ENCODE measurements at places on chromosomes 6 and 20.

DNA sequence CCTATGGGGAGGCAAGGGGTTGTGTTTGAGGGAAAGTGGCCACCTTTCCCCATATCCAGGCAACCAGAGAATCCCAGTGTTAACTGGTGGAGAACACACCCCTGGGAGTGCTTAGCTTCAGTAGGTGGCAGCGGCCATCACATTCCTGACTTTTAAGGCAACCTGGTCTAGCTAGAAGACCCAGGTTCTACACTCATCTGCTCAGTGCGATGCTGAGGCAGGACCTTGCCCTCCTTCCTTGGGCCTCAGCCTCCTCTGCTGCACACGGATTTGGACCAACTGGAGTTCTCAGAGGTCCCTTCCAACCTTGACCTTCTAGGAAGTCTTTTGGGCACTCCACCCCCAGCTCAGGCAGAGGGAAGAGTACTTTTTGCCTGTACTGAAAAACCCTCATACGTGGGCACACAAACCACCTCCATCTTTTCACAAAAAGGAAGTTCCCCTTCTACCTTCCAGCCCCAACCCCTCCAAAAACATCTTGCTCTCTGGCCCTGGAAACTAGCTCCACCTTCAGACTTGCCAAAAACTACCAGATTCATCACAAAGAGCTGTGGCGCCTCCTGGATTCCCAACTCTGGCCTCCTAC lies 2.9 kb downstream of the CCND3 start:
- DNase-seq: no peak

DNA sequence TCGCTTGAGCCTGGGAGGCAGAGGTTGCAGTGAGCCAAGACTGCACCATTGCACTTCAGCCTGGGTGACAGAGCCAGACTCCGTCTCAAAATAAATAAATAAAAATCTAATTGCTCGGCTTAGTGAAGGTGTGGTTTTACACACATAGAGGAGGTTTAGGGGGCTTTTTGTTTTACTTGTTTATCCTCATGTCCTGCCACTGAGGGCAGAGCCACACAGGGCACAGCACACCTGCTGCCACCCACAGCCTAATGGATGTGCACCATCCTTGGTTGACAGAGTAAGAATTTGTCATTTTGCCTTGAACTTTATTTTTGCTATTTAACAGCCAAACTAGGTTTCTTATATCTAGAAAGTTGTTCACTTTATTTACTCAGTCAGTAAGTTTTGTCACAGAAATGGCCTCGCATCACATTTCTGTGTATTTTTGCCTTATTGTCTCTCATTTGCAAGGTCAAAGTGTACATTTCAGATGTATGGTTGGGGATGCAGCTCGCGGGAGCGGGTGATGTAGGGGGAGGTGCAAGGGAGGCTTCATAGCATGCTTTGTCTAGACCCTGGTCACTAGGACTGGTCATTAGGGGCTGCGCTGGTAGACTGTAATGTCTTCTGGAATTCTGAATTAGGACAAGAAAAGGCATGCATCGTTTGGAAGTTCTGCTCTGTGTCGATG lies 67.8 kb upstream of the NAA20 start:
- no peak for DNase-seq

DNA sequence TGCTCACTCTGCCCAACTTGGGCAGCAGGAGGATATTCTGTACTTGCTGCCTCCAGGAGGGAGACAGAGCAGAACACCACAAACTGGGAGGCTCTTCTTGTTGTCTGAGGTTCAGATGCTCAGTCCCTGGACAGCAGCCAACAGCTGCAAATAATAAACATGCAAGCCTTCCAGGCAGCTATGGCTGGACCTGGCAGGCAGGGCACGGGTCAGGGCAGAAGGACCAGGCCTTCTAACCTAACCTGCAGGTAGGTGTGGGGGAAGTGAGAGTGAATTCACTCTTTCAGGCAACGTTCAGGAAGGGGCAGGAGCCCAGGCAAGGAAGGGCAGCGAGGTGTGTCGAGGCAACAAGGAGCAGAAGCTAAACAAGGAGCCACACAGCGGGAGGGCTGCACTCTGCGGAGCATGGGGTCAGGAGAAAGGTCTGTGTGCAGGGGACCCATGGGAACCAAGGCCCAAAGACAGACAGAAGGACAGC lies 31.5 kb downstream of the NINL start:
- no peak for DNase-seq

GRCh38 chr20:9200196-9200595 lies 131.3 kb downstream of the PLCB4 start:
- no peak for DNase-seq

- DNase-seq: no peak
Observed at GRCh38 chr6:99613409-99613704, 6.7 kb downstream of the PRDM13 start.

GRCh38 chr6:134795691-134796090 lies 154.2 kb downstream of the ALDH8A1 start:
- no peak for DNase-seq

- no peak for DNase-seq
Observed at GRCh38 chr6:101429270-101429669, 35.8 kb downstream of the GRIK2 start.

DNA sequence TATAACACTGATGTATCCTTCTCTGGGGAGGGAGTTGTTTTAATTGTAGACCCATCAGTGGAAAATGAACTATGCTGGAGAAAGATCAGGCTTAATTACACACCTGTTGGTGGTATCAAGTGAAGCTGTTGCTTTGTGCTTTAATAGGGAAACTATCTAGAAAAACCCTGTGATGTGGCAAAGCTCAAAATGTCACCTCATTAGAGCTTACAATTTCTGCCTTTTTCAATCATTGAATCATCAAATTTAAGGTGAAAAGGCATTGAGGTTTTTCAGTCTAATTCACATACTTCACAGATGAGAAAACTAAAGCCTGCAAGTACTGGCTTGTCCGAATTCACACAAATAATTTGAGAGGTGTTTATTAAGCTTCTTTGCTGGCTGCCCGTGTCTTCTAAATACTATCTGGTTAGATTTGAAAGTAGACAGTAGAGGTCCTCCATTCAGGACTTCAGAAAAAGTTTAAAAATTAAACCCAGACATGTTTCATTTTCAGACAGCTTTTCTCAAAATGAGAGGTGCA lies 143.3 kb upstream of the MAP3K7 start:
- no peak for DNase-seq

DNA sequence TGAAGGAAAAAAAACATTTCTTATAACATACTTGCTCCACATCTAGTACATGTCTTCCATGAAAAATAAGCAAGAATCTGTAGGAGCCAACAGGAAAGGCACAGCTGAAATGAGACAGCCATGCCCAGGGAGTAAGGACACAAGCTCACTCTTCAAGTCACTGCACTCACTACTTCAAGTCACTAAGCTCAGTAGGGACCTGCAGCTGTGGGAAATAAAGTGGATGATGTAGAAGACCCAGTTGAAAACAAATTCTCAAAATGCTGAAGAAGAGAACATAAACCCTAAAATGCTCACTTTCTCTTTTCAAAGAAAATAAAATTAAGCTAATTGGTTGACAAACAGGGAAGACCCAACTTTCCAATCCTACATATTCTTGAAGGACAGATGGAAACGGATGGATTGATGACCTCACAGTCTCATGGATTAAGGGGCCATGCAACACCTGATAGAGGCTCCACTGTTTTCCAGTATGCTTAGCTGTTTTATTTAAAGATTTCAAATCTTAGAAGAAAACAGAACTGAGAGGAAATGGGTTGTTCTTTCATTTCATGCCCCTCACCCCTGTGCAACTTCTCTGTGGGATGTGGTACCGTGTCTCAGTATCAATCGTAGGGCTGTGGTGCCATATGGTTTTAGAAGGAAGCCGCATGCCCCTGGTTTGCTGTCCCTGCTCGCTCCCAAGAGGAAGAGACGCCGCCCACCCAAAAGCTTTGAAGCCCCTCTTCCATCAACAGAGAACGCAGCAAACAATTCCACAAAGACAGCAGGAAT lies 133.3 kb downstream of the WDR27 start:
- DNase-seq: no peak

DNA sequence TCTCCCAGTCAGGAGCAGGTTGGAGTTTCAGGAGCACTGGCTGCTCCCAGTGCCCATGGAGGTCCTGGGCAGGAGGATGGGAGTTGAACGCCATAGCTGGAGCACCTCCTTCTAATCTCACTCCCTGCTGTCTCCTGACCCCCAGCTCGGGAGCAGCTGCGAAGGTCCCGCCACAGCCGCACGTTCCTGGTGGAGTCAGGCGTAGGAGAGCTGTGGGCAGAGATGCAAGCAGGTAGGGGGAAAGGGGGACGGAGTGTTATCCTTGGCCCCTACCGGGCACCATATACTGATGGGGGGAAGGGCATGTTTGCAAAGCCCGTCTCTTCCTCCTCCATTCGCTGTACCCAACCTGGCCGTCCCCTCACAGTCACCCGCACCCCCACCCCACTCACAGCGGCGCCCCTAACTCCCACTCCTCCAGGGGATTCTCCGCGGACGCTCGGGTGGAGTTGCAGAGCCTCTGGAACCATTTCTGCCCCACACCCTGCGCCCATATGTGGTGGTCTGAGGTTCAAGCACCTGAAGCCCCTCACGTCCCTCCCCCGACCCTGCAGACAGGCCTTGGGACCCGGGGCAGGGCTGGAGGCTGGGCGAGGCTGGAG lies 16.7 kb downstream of the HSPA12B start:
- no peak for DNase-seq

- DNase-seq: no peak
Observed at GRCh38 chr6:108159981-108160380, 5.8 kb upstream of the NR2E1 start.

GRCh38 chr20:24643731-24644626 lies 174.6 kb downstream of the SYNDIG1 start:
- no peak for DNase-seq

GRCh38 chr6:159157431-159157830 lies 11.8 kb upstream of the FNDC1 start:
- no peak for DNase-seq

DNA sequence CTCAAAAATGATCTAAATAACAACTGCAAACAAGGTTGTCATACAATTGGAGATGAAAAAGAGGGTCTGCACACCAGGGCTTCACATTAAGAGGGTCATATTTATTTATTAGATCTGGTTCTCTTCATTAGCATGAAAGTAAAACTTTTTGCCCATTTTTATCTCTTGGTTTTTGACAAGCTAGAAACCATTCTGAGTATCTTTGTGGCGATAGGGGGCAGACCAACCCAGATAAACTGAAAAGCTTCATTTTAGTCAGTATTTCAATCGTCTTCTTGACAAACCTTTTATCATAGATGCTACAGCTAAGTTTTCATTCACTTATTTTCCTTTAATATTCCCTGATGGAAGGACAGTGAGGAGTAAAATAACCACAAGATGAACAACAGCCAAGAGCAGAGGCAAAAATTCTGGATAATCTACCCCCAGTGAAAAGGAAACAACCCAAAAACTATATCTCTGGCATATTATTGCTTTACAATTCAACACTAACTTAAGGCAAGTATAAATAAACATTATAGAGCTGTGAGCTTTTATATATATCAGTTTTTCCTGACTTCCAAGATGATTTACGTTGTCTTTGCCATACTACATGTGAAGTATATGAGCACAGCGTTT lies 45.2 kb downstream of the THEMIS start:
- no peak for DNase-seq

Data from ascending aorta (tissue), 2 donors.